Stimulated activated CD8-positive, alpha-beta memory T cell treated with anti-CD3 and anti-CD28 coated beads, Interleukin-7, amount 100 ng/mL, for 1 hour (primary cell): ENCODE measurements at places on chromosomes 7 and 10.

- DNase-seq: no peak
These were observed 189.3 kb downstream of the ABCA13 start for GRCh38 chr7:48360574-48360973.

DNA sequence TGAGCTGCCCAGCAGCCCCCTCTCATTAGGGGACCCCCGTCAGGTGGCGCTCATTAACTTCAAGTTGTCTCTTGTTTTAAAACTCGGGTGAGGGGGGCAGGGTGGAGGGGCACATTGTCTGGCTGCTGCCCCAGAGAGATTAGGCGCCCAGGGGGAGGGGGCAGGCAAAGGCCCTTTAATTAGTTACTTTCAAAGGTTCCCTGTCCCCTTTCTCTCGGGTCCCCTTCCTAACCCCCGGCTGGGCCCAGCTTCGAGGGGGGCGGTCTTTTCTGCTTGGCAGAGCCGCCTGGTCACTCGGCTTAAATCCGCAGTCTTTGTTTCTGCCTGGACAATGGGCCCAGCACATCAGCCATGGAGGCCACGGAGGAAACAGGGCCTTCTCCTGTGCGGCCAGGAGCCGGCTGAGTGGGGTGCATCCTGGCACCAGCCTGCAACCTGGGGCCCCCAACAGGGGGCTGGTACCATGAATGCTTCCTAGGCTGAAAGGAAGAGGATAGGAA is 38.9 kb upstream of the SLF2 start:
- no peak for DNase-seq

- no peak for DNase-seq
These were observed 8.3 kb downstream of the NUDT5 start for GRCh38 chr10:12187321-12187905.

DNA sequence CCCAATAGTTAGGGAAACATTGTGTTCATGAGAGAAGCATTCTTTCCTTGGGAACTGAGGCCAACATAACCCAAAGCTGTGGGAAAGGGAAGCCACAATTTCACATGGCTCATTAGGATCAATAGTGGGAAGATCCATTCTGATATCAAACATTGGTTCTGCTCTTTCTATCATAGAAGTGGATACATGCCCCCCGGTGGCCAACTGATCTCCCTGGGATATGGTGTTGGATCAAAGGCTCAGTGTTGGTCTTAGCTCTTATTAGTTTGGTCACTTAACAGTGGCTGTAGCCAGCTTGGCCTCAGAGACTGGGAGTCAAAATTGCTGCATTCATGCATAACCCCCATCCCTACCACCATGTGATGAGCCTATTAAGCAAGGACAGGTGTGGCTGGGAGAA is 6.7 kb upstream of the GIMAP4 start:
- no peak for DNase-seq

GRCh38 chr7:151568956-151569940 is 49.6 kb upstream of the RHEB start:
- DNase-seq: no peak

DNA sequence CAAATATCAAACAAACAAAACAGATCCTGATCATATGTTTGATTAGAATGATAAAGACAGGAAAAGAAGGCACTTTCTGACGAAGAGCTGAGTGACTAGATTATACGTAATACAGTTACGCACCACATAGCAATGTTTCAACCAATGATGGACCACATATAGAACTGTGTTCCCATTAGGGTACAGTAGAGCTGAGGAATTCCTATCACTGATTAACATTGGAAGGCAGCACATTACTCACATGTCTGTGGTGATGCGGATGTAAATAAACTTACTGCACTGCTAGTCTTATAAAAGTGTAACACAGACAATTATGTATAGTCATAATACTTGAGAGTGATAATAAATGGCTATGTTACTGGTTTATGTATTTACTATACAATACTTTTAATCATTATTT is 98.3 kb downstream of the PTN start:
- no peak for DNase-seq

DNA sequence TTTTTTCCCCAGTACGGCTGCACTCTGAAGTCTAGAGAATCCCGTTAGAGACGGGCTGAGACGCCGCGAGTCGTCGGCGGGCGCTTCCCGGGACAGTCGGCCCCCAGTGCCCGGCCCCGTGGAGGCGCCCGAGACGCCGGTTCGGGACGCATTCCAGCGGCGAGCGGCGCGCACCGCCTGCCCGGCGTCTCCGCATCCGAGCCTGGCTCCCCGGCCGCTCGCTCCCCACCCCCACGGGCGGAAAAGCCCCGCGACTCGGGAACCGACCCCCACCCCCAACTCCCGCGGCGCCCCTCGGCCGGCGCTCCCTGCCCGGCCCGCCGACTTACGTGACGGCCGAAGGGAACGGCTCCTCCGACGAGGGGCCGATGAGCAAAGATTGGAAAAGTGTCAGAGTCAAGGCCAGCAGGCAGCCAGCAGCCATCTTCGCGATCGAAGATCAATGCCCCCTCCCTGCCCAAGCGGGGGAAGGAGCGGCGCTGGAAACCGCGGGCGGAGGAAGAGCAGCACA is 486 bp downstream of the CACNA2D1 start:
- DNase-seq: no peak

- DNase-seq: no peak
These were observed 29.9 kb downstream of the VWDE start for GRCh38 chr7:12373580-12374263.

GRCh38 chr7:101390901-101391301 is 28.2 kb downstream of the COL26A1 start:
- no peak for DNase-seq

- no peak for DNase-seq
These were observed 80.5 kb downstream of the C10orf105 start for GRCh38 chr10:71638822-71639719.

DNA sequence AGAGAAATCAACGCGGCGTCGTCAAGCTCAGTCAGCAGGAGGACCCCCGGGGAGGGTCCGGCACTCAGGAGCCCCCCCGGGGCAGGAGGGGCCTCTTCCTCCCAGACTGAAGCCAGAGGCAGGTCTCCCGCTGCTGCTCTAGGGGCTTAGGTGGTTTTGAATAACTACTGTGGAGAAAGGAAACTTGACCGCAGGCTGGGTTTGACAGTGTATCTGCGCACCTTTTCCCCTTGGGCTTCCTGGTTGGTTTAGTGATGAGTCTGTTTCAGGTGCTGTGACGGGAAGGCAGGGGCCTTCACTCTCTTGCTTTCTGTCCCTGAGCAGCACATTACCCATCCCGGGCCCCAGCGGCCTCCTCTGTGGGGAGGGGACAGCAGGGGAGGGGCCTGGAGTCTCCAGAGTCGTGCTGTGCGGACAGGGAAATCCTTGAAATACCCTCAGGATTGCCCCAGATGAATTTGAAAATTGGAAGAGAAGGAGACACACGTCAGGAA is 262.2 kb downstream of the ADARB2 start:
- no peak for DNase-seq

DNA sequence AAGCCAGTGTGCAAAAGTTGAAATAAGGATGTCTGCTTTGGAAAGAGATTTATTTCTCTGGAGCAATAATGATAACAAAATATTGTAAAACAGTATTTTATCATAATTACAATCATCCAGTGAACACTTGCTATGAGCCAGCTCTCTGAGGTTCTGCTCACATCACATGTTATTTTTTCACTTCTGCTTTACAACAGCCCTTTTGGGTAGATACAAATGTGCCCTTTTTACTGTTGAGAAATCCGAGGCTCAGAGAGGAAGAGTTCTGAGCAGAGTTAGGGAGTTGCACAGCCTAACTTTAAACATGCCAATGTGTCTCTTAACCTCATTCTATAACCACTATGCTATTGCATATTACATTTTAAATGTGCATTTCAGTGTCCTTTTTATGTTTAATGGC is 232.6 kb upstream of the CDC14C start:
- DNase-seq: no peak
